Fibroblast of mammary gland (primary cell): ENCODE measurements at places on chromosomes 3 and 15.

GRCh38 chr15:25089577-25089976 lies 134.8 kb downstream of the SNRPN start:
- no peak for DNase-seq

- DNase-seq: peak; percentile 26
These were observed 37.6 kb upstream of the RHCG start for GRCh38 chr15:89533861-89534544.

DNA sequence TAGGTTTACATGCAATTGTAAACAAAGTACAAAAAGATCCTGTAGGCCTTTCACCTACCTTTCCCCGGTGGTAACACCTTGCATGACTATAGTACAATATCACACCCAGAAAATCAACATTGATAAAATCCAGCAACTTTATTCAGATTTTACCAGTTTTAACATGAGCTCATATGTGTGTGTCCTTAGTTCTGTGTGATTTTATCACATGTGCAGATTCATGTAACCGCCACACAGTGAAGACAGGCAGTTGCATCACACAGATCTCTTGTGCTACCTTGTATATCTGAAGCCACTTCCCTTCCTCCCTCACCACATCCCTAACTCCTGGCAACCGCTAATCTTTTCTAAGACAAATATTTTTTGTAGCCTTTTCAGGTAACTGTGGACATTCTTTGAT lies 183.5 kb upstream of the C2CD4B start:
- no peak for DNase-seq

- DNase-seq: peak; percentile 86
These were observed 22.3 kb downstream of the FBXL2 start for GRCh38 chr3:33299395-33300081.

GRCh38 chr15:67827562-67828277 lies 2.4 kb downstream of the SKOR1 start:
- DNase-seq: no peak

DNA sequence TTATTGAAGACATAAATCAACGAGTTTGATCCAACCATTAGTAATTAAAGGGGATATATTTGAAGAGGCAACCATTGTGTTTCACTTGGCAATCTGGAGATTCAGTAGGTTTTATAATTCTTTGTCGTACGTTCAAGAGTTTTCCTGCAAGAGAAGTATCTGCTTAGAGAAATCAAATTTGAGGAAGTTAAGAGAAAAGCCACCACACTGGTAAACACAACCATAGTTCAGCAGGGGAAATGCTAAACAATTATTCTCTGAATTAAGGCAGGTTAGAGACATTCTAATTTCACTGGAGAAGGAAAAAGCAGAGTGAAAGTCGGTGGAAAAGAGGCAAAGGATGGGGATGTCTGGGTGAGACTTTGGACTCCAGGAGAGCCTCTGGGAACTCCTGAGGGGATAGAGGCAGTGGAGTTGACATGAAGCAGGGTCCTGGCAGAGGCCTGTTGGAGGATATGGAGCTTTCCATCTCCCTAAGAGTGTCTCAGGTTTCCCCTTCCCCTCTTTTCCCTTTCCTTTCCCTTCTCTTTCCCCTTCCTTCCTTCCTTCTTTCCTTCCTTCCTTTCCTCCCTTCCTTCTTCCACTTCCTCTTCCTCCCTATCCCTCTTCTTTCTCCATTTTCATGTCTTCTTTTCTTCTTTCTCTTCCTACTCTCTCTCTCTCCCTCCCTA lies 26.5 kb downstream of the SPINK8 start:
- DNase-seq: no peak

GRCh38 chr15:64443747-64444621 lies 16.4 kb upstream of the ZNF609 start:
- peak; percentile 79 for DNase-seq

- DNase-seq: peak; percentile 68
These were observed at the start of gene LAMB2 for GRCh38 chr3:49132437-49133225. TSS of gene LAMB2 (minus strand) at chr3:49133050. CDS start at chr3:49132867, 183 bp downstream.
